ENCODE measurements at places on chromosomes 12 and 14. TPM values are rescaled to one million over a fixed set of nuclear protein-coding genes. Genes with fewer than 3 reads are reported as not detected.

DNA sequence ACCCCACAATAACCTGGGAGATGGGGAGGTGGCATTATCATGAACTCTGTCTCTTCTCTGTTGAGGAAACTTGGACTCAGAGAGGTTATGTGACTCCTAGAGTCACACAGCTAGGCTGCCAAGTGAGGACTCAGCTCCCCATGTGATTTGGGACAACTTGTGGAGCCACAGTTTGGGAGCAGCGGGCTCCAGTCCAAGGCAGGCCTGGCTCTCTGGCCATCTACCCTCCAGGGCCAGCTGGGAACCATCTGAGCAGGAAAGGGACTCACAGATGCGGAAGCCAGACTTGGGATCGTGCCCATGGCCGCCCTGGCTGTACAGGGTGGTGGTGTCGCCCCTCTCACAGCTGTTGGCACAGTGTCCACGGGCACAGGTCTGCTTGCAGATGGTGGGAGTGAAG, 59.1 kb downstream of the ISCA2 start:
- peak; percentile 94 for DNase-seq

DNA sequence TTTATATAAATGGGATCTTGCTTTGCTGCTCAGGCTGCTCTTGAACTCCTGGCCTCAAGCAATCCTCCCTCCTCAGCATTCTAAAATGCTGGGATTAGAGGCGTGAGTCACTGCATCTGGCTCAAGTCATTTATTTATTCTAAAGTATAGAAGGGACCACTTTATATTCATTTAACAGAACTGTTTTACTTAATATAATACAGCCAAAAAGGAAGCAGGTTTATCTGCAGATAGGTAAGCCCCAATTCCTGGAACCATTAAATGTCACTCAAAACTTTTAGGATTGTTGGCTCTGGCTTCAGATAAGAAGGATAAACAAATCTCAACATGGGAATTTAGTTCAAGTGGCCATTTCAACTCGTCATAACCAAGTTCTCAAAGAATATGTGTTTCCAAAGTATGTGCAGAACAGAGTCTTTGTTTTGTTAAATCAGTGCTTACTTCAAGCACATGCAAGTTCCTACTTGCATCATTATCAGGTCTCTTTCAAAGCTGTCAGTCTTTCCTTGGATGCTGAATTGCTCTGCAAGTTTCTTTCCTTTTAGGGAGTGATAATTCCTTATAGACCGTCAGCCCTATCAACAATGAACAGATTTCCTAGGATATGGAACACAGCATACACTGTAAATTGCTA, 60.4 kb downstream of the KITLG start:
- DNase-seq = no peak

Gene KIF21A
- polyA plus RNA-seq = 7.2 TPM

GRCh38 chr14:59098377-59098776, 90.1 kb upstream of the DAAM1 start:
- no peak for DNase-seq

Gene NXPH4
- 0.18 TPM for polyA plus RNA-seq

Data from SK-N-SH (cell line).